ENCODE measurements at places on chromosomes 11 and 22.

DNA sequence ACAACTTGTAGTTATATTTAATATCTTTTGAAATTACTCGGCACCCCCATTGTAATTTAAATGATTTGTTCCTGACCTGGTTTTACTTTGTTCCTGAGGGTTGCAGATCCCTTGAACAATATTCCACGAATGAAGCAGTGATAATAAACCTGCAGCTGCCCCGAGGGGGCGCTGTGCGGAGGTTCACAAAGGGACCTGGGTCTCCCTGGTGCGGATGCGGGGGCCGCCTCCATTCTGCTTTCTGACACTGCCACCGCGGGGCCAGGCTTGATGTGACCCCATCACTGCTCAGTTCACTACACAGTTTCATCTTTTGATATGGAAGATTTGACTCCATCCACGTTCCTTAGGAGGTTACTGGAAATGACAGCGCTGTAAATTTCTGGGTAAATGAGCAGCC lies 62.9 kb upstream of the PRODH start:
- peak; percentile 29 for DNase-seq

- DNase-seq = no peak
These were observed 221.9 kb downstream of the FAM76B start for GRCh38 chr11:95567685-95568084.

GRCh38 chr11:65382804-65383368 lies 440 bp upstream of the SLC25A45 start:
- DNase-seq = no peak

- no peak for DNase-seq
These were observed 12.0 kb downstream of the OR5B21 start for GRCh38 chr11:58495906-58496305.

DNA sequence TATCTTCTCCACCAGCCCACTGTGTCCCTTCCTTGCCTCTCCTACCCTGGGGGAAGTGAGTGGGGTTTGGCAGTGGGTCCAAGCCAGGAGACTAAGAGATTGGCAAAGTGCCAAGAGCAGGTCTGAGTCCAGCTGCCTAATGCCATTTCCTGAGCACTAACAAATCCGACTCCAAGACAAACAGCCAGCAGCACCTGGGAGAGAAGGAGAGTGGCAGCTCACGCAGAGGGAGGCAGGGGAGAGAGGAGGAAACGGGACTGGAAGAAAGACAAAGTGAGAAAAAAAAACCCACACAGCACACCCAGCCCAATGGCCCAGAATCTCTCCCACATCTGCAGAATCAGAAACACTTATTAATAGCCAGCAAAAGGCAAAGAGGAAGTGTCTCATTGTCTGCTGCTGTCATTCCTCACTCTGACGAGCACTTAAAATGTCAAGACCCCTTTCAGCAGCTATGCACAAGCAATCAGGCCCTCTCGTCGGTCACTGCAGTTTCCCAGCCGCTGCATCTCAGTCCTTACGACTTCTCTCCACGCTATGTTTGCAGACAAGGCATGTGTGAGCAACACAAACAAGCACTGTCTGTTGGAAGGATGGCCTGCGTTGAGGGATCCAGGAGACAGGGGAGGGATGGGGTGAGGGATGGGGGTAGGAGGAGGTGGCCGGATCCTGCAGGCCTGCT lies 558.4 kb upstream of the CADM1 start:
- DNase-seq = no peak
